ENCODE measurements at places on chromosomes 12 and 14.

DNA sequence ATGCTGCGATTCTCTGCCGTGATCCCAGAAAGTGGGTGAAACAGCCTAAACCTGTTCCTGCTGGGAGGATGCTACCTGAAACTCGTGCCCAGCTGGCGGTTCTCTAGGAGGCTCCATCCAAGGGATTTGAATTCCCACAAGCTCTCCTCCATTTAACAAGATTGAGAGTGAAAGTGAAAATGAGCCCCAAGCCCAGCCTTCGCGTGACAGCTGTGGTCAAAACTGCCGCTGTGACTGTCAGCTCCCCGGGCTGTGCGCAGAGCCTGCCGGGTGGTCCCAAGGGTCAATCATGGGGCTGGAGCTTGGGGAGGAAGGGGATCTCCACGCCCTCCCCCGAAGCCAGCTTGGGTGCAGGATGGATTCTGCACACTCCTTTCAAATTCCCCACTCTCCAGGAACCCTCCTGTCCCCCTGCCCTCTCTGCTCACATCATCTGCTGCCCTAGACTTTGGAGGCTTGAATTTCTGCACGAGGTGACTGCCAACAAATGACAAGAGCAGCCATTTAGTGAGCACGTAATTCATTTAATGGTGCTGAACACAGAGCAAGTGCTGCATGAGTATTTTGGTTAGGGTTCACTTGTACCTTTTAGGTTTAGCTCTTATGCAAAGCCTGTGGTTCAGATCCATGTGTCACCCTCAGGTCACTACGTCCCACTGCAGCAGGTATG, 5.3 kb downstream of the ASB2 start:
- no peak for DNase-seq

DNA sequence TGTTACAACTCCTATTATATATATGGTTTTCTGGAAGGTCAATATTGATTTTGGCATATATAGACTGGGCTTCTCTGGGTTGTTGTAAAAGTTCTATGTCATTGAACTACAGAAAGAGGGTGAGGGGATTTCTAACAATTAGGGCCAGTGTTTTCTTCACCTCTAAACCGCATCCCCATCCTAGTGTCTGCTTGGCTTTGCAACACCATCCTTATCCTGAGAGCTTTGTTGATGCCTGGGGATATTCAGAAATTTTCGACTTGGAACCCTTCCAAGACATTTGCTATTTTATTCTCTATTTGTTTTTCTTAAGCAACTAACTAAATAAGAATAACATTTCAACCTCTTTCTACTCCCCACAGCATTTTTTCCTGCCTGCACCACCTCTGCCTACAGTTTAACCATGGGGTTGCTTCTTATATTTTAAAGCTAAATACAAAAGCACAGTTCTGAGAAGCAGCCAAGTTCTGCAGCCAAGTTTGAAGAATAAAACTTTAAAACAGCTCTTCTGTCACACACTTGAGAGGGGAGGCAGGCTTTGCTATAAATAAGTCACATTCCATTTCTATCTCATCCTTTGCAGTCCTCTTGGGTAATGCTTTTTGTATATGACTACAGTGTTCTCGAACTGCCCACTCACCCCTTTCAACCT, 53.4 kb downstream of the RGS6 start:
- DNase-seq, result no peak

DNA sequence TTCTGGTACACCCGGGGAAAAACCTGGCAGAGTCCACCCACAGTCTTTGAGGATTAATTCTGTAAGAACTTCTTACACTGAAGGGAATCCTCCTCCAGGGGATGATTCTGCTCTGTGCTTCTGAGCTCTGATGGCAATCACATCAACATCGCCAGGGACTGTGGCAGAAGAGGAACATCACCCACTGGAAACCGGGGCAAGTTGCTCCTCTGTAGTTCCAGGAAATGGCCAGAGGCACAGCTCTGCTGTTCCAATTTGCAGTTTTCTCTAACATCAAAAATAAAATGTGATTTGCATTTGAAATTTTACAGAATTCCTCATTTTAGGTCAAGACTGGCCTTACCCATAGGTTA, 207.6 kb downstream of the DAD1 start:
- DNase-seq, result no peak

GRCh38 chr12:130920723-130921381, 32.9 kb upstream of the ADGRD1 start:
- DNase-seq, result no peak

DNA sequence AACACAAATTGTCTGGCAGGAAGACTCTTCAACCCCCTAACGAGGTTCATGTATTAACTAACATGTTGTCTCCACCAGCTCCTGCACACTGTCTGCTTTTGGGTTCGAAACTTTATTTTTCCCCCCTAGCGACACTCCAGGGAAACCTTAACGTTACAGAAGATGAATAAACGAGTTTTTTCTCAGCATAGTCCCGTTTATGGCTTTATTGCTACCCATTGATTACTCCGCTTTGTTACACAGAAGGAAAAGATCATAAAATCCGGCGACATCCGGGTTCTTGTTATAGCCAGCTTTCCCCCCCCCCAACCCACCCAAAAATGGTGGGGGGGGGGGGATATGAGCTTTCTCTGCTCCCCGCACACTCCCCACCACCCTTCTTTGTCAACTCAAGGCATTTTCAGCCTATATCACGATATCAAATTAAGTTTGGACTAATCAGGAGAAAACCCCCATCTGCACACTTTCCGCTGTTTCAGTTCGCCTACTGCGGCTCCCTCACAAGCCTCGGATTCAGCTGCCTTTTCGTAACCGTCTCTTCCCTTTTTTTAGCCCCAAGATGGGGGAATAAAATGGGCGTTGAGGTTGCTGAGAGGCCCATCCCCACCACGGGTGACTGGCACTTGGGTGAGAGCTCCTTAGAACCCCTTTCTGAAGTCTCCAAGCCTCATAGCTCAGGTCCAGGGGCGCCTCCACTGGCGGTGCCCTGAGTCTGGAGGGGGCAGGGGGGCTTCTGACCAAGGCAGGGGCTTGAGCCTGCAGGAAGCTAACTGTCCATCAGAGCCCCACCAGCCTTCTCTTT, 1.4 kb upstream of the HOXC6 start:
- no peak for DNase-seq

DNA sequence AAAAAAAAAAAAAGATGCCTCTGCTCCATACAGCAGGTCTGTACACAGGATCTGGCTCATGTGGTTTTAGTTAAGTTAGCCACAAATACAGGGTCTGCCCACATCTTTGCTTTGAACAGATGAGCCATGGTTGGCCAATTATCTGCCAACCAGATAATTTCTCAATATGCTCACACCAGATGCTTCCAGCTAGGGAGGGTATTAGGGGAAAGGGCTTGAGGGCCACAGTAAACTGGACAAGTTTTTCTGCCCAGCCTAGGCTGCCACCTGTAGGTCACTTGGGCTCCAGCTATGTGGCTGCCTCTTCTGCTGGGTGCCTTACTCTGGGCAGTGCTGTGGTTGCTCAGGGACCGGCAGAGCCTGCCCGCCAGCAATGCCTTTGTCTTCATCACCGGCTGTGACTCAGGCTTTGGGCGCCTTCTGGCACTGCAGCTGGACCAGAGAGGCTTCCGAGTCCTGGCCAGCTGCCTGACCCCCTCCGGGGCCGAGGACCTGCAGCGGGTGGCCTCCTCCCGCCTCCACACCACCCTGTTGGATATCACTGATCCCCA, 776 bp downstream of the RDH5 start:
- no peak for DNase-seq

- DNase-seq, result no peak
These were observed 12.1 kb downstream of the SERPINA1 start for GRCh38 chr14:94376108-94376975.

DNA sequence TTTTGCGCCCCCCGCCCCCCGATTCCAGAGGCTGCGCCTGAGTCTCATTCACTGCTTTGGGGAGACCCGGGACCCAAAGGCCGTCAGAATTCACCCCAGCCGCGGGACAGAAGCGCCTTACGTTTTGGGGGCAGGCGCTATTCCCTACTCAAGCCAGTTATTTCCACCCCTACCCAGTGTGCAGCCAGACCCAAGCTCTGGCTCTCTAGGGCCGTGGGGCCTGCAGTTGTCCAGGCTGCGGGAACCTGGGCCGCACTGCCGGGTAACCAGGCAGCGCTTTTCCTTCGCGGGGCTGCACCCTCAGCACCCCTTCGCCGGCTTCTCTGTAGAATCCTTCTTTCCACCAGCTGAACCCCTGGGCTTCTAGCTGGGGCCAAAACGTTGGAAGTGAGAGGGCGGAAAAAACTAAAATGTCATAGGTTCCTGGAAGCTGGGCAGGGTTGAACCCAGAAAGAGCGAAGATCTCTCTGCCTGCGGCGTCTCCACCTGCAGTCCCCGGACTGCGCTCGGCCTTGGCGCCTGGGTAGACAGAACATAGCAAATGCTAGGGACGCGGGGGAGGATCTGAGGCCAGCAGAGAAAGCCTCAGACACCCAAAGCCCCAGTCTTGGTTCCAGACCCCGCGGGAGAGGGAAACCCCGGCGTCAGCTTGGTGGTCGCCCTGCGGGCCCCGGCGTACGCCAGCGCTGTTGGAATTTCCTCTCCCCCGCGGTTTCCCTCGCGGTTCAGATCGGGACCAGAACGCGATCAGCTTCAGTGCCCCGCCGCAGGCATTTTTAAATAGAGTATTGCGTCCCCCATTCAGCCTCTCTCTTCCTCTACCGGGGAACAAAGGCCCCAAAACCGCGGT, 18.3 kb downstream of the TBX3 start:
- no peak for DNase-seq

DNA sequence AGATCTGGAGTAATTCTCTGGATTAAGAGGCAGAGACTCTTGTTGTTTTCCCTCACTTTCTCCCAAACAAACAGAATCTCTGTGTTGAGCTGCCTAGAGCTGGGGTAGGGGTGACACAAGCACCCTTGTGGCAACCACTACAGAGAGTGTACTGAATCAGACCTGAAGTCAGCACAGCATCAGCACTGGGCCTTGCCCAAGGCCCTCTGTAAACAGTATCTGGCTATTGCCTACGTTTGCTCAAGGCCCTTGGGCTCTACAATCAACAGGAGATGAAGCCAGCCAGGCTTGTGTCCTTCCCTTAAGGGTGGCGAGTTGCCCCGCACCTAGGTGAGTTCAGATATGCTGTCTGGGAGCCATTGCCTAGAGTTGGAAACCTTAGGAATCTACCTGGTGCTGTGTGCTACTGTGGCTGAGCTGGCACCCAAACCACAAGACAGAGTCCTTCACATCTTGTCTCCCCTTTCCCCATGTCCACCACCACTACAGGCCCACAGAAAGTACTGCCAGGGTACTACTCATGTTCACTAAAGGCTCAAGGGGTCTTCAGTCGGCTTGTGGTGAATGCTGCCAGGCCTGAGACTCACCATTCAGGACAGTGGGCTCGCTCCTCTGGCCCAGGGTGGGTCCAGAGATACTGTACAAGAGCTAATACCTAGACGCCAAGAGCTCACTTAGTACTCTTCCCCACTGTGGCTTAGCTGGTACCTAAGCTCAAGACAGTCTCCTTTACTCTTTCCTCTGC, 206.8 kb downstream of the SYNE2 start:
- no peak for DNase-seq
